GM13976 (cell line): ENCODE measurements at places on chromosomes 3 and 15.
A peak's percentile ranks its signal among the peaks of the same experiment; 100 is the strongest.

DNA sequence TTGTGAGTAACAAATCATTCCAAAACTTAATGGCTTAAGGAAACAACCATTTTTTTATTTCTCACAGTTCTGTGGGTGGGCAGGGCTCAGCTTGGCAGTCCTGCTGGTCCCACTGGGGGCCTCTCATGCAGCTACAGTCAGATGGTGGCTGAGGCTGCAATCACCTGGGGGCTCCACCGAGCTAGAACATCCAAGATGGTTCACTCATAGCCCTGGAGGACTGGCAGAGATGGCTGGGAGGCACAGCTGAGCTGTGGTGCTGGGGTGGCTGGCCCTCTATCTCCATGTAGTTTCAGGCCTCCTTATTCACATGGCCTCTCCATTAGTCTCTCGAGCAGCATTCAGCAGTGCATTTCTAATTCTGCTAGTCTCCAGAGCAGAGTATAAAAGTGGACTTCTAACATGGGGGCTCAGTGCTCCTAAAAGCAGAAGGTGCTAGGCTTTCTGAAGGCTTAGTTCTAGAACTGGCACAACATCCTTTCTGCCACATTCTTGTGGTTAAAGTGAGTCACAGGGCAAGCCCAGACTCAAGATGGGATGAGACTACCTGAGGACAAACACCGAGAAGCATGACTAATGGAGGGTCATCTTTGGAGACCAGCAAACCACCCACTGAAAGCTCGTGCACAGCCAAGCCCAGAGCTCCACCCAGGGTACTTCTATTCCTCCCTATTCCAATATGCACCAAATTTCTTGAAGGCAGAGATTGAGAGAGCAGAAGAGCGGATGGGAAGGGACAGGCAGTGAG is 6.3 kb downstream of the CAV3 start:
- no peak for DNase-seq

DNA sequence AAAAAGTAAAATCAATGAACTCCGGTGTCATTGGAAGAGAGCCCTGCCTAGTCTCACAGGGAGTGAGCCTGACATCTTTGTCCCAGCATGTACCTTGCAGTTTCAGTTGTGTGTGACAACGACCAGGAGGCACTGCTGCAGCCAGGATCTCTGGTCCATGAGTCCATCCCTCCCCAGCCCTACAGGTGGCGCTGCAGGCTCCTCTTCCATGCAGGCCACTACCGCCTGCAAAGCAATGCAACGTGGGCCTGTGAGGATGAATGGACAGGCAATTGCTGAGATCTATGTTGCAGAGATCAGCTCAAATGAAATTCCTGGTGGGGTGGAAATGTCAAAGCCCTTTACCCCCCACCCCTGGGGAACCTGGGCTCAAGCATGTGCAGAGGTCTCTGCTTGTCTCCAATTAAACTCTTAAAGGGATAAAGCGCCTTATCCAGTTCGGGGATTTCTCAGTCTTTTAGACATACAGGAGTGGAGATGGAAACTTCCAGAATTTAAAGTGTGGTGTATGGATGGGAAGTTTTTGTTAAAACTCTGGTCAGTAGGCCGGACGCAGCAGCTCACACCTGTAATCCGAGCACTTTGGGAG is 35.8 kb downstream of the TKT start:
- peak; percentile 89 for DNase-seq

DNA sequence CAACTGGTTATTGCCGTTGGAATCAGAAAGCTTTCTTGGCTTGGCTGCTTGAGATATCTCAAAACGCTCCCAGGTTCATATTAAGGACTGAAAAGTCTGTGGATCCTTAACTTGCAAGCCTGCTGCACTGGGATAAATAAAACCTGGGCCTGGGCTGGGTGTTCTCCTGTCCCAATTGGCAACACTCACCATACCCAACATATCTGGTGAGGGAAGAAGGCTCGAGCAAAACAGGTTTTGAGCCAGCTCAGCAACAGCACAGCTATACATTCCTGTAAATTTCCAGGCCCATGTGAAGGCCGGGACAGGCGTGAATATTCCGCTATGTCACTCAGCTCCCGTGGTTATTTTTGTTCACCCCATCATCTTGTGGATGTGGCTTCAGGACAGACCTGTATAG is 169.0 kb upstream of the BCL6 start:
- DNase-seq: no peak

- DNase-seq: no peak
Observed at GRCh38 chr3:36381311-36381956, 1.1 kb downstream of the STAC start.

DNA sequence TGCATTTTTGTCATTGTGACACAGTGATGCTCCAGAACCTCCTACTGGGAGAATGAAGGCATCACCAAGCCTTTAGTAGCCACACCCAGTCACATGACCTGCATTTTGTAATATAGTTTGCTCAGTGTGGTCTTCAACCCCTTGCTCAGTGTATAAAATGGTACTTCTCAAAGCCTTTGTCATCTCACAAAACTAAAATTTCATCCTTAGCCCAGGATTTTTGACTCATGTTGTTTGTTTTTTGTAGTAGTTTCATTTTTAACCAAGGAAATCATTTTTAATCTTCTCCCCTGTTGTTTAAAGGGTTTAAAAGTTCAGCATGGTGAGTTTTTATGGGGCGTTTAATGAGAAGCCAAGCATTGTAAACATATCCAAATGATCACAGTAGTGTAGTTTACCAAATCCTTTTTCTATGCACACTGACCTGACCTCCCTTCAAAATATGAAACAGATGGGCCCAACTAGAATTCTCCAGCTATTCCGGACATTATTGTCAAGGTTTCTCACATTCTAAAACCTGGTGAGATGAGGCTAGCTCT is 123.5 kb upstream of the IL12A start:
- DNase-seq: no peak

DNA sequence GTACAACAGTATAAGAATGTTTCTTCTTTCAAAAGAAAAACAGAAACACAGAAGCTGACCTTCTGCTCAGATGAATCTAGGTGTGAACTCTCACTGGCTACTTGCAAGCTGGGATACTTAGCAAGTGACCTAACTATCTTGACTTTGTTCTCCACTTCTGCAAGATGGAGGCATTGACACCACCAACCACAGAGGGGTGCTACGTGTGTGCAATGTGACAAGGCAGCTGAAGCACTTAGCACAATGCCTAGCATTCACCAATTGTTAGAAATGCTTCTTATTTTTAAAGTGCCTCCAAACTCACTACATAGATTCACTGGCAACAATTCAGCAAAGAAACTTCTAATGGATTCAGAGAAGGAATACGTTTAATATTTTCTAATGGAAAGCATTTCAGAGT is 331.4 kb upstream of the WNT5A start:
- DNase-seq: no peak
